ENCODE measurements at places on chromosomes 1 and 21.

- DNase-seq: no peak
Observed at GRCh38 chr1:192147221-192147620, 11.0 kb upstream of the RGS18 start.

GRCh38 chr1:198171667-198172540 is 15.1 kb downstream of the NEK7 start:
- DNase-seq: no peak

GRCh38 chr1:40803902-40804301 is 20.3 kb downstream of the KCNQ4 start:
- DNase-seq: no peak

DNA sequence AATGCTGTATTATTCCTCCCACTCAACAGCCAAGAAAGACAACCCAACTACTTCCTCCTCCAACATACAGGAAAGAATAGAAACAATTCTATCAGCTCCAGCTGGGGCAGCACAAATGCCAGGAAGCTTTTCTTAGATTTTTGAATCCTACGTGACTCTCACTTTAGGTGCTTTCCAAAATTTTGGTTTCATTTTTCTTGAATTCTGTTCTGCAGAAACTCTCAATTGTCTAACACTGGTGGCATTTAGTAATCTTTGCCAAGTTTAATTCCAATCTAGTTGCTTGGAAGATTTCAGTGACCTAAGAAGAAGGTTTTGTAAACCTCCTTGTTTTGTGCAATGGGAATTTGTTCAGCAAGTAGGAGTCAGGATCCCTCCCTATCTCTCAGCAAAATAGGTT is 37.1 kb upstream of the DOCK7 start:
- DNase-seq: no peak

DNA sequence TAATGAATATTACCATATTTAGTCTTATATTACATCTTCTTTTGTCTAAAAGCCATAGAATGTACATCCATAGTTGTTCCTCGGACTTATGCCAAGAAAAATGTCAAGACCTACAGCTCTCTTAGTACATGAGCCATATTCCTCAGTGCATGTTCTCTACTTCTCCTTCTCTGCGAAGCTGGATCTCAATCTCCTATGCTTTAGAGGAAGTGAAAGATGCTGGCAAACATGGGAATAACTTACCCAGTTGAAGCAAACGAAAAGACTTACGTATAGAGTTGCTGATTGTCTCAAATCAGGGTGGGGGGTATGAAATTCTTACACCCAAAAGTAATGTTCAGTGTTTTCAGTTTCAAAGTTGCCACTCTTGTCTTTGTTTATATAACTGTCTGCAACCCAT is 32.7 kb downstream of the OR13G1 start:
- DNase-seq: no peak

- DNase-seq: no peak
Observed at GRCh38 chr1:75233302-75233929, 99.2 kb downstream of the LHX8 start.

- no peak for DNase-seq
Observed at GRCh38 chr1:50447961-50448360, 24.7 kb upstream of the DMRTA2 start.

DNA sequence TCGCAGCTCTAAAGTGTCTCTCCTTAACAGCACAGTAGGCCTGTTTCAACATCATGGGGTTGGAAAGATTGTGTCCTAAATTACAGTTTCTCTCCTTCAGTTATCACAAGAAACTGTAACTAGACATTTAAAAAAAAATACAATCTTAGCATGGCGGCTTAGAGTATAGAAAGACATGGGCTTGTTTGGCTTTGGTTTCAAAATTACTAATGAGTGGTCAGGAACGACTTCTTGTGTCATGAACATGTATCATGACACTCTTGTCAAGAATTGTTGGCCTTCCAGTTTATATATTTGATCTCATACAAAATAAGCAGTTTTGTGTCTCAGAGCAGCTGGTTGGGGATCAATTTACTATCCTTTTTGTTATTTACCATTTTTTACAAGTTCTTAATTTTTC is 2.1 kb downstream of the GJA8 start:
- DNase-seq: no peak

GRCh38 chr1:181251001-181251712 is 162.7 kb downstream of the IER5 start:
- DNase-seq: no peak

DNA sequence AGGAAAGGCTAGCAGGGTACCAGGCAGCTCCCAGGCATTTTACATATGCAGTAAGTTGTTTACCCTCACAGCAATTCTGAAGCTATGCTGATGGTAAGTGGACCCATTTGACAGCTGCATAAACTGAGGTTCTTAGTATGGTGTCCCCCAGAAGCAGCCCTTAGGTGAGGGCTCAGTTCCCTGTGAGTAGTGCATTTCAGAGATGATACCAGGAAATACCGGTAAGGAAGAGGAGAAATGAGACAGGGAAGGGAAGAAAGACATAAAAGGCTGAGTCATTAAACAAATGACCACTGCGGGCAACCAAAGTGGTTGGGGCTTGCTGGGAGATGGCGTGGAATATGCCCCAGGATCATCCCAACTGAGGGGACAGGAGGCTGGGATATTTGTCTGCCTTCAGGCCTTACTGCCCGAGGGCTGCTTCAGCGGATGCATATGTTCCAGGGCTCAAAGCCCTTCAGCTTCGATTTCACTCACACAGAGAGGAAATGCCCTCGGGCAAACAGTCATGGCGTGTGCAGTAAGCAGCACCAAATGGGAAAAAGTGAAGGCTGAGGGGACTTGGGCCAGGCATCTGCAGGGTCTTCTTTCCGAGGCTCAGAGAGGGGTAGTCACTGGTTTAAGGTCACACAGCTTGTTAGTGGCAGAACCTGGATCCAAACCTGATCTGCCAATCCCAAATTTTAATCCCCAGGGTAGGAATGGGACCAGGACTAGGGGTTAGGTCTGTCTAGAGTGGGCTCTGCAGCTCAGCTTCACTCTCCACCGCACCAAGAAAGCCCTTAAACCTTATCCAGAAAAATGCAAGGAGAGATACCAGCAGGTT is 133.7 kb upstream of the RUNX3 start:
- DNase-seq: no peak

- no peak for DNase-seq
Observed at GRCh38 chr21:37956772-37957171, 40.5 kb upstream of the KCNJ6 start.

DNA sequence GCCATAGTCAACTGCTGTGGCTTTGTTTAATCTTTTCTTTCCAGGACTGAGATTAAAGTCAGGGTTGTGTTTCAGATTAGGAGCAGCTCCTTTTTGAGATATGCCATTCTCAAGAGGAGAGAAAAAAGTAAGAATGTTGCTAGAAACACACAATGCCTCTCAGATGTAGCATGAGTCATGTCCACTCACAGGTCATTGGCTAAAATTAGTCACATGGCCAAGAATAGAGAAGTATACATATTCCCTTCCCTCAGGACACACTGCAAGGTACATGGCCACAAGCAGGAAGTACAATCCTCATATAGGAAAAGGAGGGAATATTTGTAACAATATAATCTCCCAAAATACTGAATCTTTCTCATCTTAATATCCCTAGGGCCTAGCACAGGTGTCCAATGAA is 141.9 kb upstream of the PTBP2 start:
- no peak for DNase-seq

DNA sequence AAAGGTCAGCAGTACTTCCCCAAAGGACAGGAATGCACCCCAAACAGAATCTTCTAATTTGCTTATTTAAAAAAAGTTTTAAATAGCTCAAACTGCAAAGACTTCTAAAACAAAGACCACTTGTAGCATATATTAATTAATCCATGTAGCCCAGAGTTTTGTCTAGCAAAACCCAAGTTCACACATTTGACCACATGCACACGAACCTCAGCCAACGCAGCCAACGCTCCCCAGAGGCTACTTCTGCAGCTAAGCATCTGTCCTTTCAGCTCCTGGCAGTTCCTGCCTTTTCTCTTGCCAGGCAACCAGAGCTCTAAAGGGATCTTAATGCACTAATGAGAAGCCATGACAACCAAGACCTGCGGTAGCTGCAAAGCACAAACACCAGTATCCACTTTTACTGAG is 89.6 kb downstream of the RERE start:
- no peak for DNase-seq

DNA sequence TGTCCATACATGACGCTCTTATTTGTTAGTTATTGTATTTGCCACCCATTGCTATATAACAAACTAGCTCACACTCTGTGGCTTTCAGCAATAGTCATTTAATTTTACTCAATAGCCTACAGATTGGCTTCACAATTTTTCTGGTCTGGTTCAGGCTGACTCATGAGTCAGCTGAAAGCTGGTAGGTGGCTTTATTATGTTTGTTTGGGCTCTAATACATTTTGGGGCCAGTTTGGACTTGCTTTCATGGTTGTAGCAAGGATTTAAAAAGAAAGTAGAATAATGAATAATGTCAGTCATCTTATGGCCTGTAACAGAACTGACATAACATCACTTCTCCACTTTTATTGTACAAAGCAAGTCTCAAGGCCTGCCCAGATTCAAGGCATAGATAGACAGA is 338.7 kb downstream of the LRRIQ3 start:
- DNase-seq: no peak

GRCh38 chr1:49102752-49103151 is 326.1 kb upstream of the BEND5 start:
- DNase-seq: no peak

GRCh38 chr1:45353685-45354084 is 13.4 kb upstream of the MUTYH start:
- no peak for DNase-seq

GRCh38 chr1:245148069-245148468 is 6.7 kb upstream of the KIF26B start:
- no peak for DNase-seq

GRCh38 chr1:175449306-175449705 is 256.7 kb upstream of the KIAA0040 start:
- DNase-seq: no peak

- no peak for DNase-seq
Observed at GRCh38 chr1:210437781-210438180, 109.1 kb downstream of the HHAT start.

DNA sequence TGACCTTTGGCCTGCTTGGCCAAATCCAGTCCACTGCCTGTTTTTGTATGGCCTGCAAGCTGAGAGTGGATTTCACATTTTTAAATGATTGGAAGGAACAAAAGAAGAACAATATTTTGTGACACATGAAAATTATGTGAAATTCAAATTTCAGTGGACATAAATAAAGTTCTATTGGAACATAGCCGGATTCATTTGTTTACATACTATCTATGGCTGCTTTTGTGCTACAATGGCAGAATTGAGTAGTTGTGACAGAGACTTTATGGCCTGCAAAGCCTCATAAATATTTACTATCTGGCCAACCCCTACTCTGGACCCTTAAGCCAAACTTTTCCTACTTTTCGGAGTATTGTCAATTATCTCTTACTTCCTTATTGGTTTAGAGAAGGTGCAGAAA is 66.6 kb upstream of the IPO9 start:
- no peak for DNase-seq

DNA sequence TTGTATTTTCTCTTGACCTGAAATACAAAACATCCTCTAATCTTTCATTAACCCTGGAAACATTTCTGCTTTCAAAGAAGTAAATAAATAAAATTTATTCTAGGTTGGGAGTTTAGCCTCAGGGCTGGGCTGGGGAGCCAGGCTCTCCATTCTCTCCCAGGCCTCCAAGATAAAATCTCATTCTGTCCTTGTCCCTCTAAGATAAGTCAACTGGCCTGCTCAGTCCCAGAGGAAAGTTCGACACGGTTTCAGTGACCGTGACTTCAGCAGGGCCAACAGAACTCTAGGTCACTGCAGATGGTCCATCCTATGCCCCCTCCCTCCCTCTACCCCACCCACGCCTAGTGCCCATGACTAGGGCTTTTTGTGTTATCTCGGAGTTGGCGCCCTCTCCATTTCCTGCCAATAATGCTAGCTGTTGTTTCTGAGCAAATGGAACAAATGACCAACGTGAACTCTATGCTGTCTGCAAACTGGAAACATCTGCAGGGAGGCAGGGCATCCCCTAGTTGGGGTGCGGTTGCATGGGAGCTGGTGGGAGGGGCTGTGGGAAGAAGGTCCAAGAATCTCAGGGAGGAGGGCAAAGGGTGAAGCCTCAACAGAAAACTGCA is 10.1 kb upstream of the ADORA3 start:
- DNase-seq: no peak

DNA sequence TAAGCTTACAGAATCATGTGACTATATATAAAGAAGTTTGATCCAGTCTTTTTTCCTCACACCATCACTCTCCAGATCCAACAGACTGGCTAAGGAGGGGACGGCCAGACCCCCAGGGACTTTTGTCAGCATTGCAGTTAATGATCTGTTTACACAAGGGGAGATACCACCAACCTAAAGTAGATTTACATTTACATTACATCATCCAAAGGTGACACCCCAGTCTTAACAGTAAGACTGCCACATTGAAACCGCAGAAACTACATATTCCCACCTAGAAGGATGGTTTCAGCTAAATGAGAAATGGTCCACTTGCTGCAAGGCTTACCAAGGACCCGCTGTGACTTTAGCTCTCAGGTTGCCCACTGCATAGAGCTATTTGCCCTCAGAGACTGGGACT is 3.4 kb downstream of the RCAN1 start:
- no peak for DNase-seq

GRCh38 chr1:1754051-1754815 is 24.0 kb downstream of the NADK start:
- DNase-seq: no peak

DNA sequence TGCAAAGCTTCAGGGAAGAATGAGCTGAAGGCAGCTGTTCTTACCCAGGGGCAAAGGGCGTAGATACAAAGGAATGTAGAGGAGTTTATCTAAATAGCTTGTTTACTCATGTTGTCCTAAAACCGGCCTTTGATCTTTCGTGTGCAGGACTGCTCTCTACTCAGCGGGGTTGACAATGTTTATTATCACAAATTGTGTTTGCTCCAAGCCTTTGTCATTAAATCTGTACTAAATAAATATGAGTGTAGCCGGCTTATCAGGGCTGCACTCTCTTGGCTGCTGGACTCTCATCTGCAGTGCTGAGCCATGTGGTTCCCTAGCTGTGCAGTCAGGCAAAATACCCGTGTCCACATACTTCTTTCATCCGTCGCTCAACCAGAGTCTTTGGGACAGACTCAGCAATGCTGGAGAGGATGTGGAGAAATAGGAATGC is 199.0 kb downstream of the LBR start:
- no peak for DNase-seq

DNA sequence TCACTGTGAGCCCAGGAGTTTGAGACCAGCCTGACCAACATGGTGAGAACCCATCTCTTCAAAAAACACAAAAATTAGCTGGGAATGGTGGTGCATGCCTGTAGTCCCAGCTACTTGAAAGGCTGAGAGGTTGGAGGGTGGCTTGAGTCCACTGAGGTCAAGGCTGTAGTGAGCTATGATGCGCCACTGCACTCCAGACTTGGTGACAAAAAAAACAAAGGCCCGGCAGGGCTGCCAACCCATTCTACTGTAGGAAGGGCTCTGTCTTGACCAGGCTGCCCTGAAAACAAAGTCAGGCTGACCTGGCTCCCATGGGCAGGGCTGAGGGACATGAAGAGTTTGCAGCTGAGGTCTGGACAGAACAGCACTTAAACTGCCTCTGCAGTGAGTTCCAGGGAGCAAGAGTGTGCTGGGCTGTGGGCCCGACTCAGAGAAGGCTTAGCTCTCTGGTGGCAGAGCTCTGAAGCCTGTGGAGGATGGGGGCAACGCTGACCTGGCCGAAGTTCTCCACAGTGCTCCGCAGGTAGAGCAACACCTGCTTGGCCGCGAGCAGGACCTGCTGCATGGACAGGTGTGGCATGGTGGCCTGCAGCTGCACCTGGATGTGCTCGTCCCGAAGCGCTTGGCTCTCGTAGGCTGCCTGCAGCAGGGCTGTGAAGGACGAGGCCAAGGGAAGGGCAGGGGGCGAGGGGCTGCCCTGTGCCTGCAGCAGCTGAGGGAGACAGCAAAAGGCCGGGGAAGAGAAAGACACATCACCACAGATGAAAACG is 42.4 kb downstream of the URB1 start:
- no peak for DNase-seq

Data from activated naive CD4-positive, alpha-beta T cell (primary cell).